Ascending aorta (tissue), 2 donors: ENCODE measurements at places on chromosomes 7 and 10. TPM values are rescaled to one million over a fixed set of nuclear protein-coding genes. Genes with fewer than 3 reads are reported as not detected.

The AKR1C8 gene
- not detected for total RNA-seq

The CRPPA gene
- not detected for total RNA-seq

The ERVW-1 gene
- not detected for total RNA-seq

DNA sequence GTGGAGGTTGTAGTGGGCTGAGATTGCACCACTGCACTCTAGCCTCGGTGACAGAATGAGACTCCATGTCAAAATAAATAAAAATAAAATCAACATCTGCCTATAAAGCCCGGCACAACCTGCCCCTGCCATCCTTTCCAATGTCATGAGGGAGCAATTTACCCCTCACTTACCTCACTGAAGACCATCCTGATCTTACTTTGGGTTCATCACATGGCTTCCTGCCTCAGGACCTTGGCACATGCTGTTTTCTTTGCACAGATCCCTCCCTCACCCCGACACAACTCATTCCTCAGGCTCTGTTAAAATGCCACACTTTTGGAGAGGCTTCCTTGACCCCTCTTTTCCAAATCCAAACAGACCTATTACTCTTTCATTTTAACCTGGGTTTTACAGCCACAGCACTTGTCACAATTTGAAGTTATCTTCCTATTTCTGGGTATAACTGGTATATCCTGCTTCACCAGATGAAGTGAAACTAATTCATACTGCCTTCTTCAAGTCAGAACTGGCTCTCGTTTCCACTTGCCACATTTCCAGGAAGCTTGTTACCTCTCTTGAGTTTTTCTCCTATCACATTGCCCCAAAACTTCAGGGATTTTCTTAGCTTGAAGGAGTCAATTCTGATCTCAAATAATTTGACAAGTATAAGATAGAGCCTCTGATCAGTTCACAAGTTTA lies 69.3 kb upstream of the PARD3 start:
- no peak for DNase-seq

DNA sequence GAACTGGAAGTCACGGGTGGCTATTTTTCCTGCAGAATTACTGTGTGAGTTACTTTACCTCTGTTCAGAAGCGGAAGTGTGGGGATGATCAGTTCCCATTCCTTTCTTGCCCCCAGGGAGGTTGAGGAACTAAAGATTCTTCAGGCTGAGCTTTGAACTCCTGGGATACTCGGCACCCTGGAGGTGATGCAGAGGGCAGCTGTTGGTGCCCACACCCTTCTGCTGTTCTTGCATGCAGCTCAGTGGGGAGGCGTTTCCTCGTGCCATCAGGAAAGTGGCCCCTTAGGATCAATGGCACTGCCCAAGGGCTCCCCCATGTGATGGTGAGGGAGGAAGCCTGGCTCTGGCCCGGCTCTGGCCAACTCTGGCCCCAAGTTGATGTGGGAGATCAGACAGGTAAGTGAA lies 44.7 kb upstream of the MXI1 start:
- no peak for DNase-seq

DNA sequence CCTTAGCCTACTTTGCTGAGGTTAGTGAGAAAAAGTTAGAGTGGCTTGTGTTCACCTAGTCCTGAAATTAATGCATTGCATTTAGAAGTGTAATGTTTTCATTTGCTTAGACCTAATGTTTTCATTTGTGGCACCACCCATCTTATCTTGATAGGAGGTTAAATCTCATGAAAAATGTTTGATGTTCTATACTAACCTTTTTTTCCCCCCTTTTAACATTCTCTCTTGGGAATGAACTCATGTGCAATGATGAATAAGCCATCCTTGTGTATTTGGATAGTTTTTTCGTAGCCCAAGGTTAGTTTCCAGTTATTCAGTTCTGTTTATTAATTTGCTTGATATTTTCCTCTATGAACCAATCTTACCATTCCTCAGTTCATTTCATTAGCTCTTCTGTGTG lies 2.8 kb downstream of the FHIP2A start:
- no peak for DNase-seq

GRCh38 chr7:113968713-113969112 lies 49.9 kb upstream of the PPP1R3A start:
- DNase-seq = no peak

DNA sequence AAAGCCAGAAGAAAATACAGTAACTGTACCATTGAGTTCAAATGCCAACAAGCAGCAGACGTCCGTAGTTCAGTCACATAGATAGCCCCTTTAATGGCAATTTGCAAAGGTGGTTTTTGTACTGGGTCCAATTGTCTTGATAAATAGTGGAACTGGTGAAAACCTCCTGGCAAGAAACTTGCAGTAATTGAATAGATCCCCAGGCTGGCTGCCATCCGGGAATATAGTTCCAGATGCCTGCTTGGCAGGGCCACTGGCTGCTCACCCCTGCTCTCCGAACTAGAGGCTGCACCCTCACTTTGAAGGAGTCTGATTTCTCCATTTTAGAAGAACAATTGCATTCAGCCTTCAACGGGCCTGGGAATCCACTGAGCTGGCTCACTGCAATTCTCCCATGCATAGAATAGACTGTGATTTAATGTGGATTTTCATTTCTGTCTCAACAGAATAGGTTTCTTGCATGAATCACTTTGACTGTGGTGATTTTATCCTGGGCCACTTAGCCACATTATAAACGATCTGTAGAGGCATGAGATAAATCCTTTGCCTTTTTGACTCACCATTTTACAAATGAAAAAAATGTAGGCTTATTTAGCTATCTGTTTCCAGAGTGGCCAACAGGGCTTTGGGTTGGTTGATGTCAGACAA lies 35.9 kb upstream of the ELMO1 start:
- DNase-seq = no peak

DNA sequence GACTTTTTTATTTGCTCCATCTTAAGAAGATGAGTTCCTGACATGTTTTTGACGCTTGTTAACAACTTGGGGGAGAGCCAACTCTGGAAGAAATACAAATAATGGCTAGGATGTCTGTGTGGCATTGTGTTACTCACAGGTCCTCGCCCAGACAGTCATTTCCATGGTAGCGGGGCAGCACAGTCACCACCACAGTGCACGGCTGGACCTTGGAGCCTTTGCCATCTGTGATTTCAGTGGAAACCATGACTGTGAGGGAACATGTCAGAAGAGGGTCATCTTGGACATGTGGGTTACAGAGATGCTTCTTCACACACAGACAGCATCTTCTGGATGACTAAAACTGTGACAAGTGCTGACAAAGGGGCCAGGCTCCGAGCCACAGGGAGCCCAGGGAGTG lies 74.5 kb downstream of the PKD1L1 start:
- DNase-seq = no peak

DNA sequence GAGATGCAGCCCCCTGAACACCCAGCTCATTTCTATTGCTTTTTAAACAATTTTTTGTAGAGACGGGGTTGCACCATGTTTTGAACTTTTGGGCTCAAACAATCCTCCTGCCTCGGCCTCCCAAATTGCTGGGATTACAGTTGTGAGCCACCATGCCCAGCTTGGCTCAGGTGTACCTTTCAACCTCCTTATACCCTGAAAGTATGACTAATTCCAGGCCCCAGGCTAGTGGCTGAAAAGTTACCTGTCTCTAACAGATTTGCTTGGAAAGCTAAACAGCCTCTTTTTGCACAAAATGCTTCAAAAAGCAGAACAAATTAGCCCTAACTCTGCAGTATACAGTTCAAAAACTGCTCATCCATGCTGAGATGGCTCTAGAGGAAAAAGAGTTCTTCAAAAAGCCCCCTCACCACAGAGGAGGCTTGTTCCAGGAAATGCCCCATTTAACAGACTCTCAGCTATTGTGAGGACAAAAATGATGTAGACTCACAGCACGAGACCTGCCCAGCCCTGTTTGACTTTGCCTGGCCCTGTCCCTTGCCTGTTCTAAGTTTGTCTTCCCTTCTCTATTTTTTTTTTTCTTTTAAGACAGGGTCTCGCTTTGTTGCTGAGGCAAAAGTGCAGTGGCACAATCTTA lies 13.4 kb upstream of the AP1S1 start:
- DNase-seq = no peak

GRCh38 chr10:12594448-12594944 lies 245.1 kb downstream of the CAMK1D start:
- DNase-seq = peak; percentile 65

- no peak for DNase-seq
These were observed 9.7 kb downstream of the IFIT3 start for GRCh38 chr10:89337484-89337883.

DNA sequence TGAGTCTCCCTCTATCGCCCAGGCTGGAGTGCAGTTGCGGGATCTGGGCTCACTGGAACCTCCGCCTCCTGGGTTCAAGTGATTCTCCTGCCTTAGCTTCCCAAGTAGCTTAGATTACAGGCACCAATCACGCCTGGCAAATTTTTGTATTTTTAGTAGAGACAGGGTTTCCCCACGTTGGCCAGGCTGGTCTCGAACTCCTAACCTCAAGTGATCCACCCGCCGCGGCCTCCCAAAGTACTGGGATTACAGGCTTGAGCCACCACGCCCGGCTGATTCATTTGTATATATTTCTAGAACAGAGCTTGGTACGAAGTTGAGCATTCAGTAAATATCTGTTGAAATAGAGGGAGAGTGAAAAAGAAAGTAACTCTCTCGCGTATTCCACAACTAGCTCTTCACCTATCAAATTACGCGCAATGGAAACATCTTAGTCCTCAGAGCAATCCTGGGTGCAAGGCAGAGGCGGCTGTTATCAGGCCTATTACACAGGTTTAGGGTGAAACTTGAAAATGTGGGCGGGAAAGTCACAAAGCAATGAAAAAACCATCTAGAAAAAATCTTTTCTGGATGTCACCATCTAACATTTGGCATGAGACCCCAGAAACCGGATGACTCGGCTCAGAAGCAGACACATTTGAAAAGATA lies 707 bp upstream of the GHITM start:
- no peak for DNase-seq

- DNase-seq = no peak
These were observed 421.1 kb upstream of the LRGUK start for GRCh38 chr7:133706016-133706415.

GRCh38 chr7:61111-61510 lies 131.3 kb upstream of the FAM20C start:
- DNase-seq = no peak

DNA sequence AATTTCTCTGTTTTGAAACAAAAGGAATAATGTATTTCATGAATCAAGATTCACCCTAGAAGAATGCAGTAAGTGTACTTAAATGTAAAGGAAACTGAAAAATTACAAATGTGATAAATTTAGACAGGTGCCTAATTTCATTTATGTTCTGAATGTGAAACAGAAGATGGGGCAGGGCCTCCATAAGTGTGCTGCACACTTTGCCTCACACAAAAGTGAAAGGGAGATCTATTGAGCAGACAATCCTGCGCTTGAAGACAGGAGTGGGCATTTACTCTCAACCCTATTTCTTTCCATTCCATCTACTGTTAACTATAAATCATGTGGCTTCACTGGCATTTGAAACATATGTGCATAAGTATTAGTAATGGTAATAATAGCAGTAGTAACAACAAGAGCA lies 36.2 kb downstream of the GNG11 start:
- no peak for DNase-seq

DNA sequence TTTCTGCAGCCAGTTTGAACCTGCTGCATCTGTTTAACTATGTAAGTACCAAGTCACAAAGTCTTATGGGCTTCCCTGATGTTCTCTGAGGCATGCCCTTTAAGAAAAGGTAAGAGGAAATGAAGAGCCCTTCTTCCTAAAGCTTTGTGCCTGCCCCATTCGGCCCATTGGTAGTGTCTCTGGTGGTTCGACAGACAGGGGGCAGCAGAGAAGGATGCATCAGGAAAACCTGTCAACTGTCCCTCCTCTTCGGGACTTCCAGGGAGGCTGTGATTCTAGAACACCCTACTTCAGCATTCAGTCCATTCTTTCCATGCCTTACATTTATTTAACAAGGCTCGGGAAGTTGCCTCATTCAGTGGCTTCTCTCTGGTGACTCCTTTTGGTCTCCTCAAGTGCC lies 1.9 kb upstream of the SFRP4 start:
- no peak for DNase-seq

DNA sequence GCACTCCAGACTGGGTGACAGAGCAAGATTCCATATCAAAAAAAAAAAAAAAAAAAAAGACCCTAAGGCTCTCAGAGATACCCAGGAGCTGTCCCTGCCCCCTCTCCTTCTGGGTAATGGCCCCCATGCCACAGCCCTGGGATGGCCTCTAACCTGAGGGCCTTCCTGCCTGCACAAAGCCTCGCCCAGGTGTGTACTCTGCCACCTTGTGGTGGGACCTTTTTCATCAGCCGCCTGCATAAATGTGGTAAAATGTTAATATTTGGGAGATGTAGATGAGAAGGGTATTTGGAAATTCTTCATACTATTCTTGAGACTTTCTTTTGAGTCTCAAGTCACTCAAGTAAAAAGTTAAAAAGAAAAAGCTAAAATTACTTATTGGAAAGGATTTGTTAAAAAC lies 46.3 kb upstream of the RNF216 start:
- no peak for DNase-seq

GRCh38 chr7:99829524-99830160 lies 1.8 kb downstream of the CYP3A43 start:
- no peak for DNase-seq

GRCh38 chr10:23031318-23031717 lies 64.1 kb upstream of the MSRB2 start:
- DNase-seq = no peak
